ENCODE measurements at places on chromosomes 2 and 18. TPM values are rescaled to one million over a fixed set of nuclear protein-coding genes. Genes with fewer than 3 reads are reported as not detected.
A peak's percentile ranks its signal among the peaks of the same experiment; 100 is the strongest.

DNA sequence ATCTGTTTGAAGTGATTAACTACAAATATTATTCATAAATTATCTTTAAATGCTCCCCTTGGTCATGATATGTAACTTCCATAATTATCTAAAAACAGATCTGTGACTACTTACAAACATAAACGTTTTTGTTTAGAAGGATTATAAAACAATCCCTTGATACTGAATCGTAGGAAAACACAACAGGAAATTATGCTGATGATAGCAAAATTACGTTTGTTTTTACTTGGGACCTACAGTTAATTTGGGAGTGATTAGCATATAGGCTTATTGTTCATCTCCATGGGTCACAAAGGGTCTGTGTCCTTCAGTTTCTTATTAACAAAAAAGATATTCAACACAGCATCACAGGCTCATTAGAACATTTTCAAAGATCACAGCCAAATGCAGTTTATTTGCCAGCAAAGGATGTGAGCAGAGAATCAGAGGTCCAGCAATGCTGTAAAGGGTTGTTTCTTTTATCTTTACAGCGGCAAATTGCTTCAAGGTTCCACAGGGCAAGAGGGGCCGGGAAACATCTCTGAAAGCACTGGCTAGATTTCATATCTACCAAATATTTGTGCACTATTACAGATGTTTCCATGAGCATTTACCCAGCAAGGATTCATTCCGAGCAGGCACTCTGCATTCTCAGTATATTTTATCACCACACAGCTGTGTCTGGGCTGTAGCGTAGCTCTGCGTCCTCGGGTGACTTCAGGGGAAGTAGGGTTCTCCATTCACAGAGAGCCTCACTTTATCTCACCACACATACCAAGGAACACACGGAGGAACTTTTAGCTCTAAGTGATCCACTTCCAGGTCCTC lies 4.1 kb downstream of the CCDC195 start:
- no peak for DNase-seq

GRCh38 chr2:55049043-55049820 lies 1.0 kb downstream of the RTN4 start:
- DNase-seq: peak; percentile 89

DNA sequence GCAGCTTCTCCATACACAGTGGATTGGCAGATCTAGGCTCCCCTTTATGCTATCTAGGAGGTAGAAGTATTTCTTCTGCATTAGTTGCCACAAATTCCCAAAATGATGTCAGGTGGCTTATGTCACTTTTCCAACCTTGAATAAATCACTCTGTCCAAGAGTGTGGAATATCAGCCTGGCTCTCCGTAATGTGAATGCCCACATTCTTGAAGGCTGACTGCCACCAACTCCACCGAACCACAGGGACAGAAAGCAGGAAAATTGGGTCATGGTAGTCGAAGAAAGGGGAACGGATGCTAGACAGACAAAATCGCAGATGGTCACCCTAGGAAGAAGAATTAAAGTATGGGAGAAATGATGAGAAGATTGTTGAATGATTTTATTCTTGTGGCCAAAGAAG lies 624.9 kb upstream of the CDH2 start:
- no peak for DNase-seq

DNA sequence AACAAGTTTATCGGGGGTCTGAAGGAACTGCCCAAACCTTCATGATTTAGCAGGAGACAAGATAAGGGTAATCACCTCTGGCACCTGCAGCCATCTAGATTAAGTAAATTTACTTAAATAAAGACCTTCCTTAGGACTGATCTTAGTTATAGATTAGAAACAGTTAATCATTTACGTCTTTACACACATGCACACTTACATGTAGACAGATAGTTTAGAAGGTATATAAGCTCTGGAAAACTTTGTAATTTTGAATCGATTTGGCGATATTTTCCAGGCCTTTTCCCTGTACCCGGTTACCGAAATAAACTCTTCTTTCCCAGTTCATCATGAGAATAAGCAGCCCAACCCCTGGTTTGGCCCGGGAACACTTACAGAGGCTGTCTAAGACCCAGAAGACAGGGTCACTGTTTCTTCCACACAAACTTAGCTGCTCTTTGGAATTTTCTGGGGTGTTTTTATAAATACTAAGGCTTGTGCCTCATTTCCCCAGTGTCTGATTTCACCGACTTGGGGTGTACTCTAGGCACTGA lies 560 bp upstream of the SKA1 start:
- no peak for DNase-seq

- no peak for DNase-seq
Measured at GRCh38 chr18:37443325-37444055, 122.1 kb downstream of the CELF4 start.

GRCh38 chr2:29719639-29720038 lies 201.7 kb downstream of the ALK start:
- no peak for DNase-seq

GRCh38 chr18:33716061-33716683 lies 138.2 kb downstream of the ASXL3 start:
- no peak for DNase-seq

- no peak for DNase-seq
Measured at GRCh38 chr2:30867385-30867784, 60.1 kb upstream of the CAPN13 start.

DNA sequence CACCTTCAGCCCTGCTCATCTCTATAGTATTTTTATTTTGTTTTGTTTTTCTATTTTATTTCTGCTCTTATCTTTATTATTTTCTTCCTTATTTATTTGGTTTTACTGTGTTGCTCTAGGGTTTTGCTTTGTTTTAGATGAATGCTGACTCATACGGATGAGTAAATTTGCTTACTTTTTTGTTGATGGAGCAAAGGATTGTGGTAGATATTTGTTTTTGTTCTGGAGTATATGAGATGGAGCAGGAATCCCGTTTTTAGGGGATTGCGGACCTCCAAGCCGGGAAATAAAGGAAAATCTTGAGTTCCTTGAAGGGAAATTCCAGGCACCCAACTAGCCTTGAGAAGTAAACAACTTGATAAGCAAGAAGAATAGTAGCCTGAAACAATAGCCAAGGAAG lies 15.3 kb upstream of the COLEC12 start:
- no peak for DNase-seq

DNA sequence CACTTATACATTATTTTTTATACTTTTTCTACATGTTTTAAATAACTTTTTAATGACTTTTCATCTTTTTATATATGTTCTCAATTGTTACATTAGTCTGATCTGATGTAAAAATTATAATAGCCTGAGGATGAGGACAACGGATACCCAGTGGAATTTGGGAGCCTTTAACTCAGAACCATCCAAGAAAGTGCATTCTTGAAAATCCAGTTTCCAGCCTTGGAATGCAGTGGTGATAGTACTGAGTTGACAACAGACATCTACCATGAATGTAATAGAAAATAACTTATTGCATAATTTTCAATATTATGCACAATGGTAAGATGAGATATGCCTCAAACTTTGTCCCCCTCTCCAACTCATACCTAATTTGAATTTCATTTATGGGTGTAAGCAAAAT lies 120.7 kb upstream of the ZC3H15 start:
- DNase-seq: no peak

DNA sequence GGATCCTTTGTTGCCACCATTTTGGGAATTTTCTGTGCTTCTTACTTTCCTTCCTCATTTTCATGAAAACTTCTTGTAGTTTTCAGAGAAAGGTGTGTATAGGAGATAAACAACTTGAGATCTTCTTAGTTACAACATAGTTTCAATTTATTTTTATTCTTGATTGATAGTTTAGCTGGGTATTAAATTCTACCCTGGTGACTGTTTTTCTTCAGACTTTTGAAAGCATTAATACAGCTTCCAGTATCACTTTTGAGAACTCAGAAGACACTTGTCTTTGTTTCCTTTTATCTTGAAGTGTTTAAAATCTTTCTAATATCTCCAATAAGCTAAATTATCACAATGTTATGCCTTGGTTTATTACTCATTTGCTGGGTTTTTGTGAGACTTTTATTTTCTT lies 167.5 kb upstream of the DPP10 start:
- DNase-seq: no peak

GRCh38 chr2:47422016-47422415 lies 19.1 kb downstream of the MSH2 start:
- DNase-seq: no peak

NT5DC4 gene
- polyA plus RNA-seq: 1.4 TPM

VAMP5 gene
- 34.7 TPM for polyA plus RNA-seq

CDH19 gene
- polyA plus RNA-seq: 0.27 TPM

CROCC2 gene
- 0.06 TPM for polyA plus RNA-seq

PLCD4 gene
- 9.4 TPM for polyA plus RNA-seq

Measured in renal cortex interstitium (tissue), 15 donors.